ENCODE measurements at places on chromosomes 4 and X.

DNA sequence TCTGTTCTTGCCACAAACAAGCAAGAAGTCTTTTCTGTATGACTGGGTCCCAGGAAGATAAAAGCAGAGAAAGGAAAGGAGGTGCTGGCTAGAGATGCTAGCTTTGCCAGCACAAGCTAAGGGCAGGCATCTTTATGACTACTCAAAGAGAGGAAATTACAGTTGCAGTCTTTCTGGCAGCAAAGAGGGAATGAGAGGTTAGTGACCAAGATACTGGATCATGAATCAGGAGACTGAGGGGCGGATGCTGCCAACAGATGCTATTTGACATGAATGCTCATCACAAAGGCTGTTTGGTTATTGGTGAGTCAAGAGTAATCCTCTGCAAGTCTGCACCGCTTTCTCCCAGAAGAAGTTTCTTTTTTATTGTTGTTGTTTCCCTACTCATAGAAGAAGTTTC is 5.5 kb upstream of the XIAP start:
- DNase-seq: peak; percentile 61

- no peak for DNase-seq
These were observed 662 bp downstream of the APBB2 start for GRCh38 chr4:41213625-41214135.

GRCh38 chrX:78522601-78523000 is 136.5 kb downstream of the RTL3 start:
- DNase-seq: no peak

DNA sequence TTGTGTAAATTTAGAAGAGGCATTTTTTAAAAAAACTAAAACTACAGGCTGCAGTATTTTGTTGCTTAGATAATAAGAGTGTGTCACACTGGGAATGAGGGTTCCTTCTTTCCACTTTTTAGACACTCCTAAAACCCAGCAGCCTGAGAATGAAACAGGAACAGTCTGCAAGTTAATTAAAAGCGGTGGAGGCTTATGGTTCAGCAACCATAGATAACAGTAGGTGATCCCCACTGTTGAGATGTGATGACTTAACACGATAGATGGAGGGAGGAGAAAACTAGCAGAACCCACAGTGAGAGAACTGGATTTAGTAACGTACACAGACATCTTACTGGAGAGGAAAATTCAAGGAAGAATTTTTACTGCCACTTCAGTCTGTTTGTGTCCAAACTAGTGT is 767.3 kb downstream of the C4orf33 start:
- no peak for DNase-seq

DNA sequence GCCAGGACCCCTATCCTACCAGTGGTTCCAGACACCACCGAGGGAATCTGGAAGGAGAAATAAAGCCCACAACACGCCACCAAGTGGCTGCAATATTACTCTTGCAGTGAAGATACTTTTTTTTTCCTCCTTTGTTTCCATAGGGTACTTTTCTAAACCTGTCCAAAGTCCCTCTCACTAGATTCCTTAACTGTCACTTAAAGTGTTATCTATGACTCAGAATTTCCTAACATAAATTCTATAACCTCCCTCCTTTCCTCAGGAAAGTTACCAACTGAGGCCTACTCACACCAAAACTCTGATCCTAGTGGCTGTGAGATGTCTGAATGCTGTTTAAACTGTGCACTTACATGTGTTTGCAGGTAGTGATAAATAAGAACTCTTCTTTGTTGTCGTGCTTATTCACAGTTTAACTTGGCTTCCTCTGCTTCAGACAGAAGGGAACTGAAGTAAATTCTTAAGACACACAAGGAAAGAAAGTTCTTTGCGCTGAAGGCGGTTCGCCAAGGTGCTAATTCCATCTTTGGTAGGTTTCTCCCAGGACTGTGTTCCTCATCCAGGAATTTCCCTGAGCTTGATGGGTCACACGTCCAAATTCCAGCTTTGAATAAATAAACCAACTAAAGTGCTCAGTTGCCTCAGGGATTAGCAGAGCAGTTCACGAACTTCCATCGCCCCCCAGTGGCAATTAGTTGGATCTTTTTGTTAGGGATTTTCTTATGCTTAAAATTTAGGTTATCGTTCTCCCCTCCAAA is 10.7 kb upstream of the HCCS start:
- peak; percentile 60 for DNase-seq
